ENCODE measurements at places on chromosomes 2 and 18.
A peak's percentile ranks its signal among the peaks of the same experiment; 100 is the strongest.

- DNase-seq = no peak
Measured at GRCh38 chr2:191870744-191871143, 23.9 kb upstream of the CAVIN2 start.

DNA sequence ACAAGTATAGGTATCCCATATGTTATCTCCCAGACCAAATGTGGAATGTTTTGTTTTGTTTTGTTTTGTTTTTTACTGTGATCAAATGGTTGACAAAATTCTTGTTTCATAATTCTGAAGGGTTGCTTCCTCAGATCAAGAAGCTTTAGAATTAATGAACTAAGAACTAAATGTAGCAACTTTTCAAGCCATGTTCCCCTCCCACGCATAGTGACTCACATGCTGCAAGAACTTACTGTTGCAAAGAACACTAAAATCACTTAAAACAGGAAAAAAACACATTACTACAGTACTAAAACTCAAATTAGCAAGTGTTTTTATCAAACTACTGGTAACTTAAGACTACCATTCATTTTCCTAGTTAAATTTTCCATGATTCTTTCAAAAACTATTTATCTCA is 30.6 kb downstream of the HNRNPLL start:
- peak; percentile 30 for DNase-seq

- DNase-seq = no peak
Measured at GRCh38 chr2:66408905-66409304, 26.0 kb upstream of the MEIS1 start.

DNA sequence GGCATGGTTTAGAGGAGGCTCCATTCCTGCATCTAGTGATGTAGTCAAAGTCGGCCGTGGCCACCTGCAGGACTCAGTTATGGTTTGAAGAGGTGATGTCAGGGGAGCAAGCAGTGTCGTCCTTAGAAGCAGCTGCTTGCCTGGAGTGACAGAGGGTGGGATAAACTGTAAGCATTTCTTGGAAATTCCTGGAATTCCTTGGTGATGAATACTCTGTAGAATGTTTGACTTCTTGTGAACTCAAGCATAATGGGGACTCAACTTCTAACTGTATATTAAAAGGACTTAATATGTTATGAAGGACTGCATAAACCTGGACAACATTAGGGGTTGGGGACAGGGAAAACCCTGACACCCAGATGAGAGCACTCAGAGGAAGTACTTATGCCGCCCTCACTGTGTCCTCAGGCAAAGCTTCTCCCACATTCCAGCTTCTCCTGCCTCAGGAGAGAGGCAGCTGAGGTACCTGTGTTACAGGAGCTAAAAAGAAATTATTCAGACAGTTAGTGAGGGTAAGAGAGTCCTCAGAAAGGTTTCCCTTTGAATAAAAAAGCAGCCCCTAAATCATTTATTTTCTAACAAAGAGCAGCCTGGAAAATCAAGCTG is 459.9 kb upstream of the CELF4 start:
- no peak for DNase-seq

DNA sequence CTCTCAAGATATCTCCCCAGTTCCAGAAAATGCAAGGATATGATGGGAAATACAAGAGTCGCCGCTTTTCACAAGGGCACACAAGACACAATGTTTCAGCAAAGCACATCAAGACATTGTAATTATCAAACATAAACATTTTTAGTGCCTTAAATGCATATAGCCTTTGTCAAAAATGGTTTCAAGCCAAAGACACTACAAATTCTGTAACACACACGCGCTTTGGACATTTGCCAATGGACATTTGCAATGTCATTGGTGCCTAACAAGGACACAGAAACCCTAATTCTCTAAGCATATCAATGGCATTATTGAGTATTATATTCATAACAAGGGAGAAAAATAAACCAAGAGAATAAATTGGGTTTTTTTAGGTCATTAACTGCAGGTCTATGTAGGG is 16.1 kb downstream of the ADD2 start:
- DNase-seq = no peak

- DNase-seq = no peak
Measured at GRCh38 chr2:73415906-73416305, 30.3 kb downstream of the ALMS1 start.

DNA sequence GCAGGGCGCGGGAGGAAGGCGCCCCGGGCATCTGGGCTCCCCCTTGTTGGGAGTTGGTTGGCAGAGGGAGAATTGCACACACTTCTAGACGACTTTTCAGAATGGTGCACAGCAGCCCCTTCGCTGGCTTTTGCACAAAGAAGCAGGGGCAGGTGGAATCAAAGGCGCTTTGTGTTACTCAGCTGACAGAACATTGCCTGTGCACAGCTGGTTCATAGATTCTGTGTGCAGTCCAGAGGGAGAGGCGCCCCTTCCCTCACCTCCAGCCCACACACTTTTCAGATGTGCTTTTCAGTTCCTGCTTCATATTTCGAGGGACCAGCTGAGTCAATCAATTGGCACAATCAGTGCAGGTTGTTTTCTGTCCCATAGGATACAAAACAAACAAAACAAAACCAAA is 348.4 kb upstream of the RAB12 start:
- DNase-seq = no peak

GRCh38 chr2:172783165-172783898 is 47.7 kb downstream of the RAPGEF4 start:
- DNase-seq = no peak

- no peak for DNase-seq
Measured at GRCh38 chr2:202847693-202848524, 23.7 kb downstream of the ICA1L start.

GRCh38 chr2:190668892-190669291 is 20.0 kb downstream of the NAB1 start:
- DNase-seq = no peak

All from activated CD4-positive, alpha-beta T cell treated with anti-CD3 and anti-CD28 coated beads, Interleukin-2, amount 50 U/mL, for 16 hours (primary cell).